Mucosa of gallbladder (tissue), 1 donor: ENCODE measurements at places on chromosomes 12 and 14.

DNA sequence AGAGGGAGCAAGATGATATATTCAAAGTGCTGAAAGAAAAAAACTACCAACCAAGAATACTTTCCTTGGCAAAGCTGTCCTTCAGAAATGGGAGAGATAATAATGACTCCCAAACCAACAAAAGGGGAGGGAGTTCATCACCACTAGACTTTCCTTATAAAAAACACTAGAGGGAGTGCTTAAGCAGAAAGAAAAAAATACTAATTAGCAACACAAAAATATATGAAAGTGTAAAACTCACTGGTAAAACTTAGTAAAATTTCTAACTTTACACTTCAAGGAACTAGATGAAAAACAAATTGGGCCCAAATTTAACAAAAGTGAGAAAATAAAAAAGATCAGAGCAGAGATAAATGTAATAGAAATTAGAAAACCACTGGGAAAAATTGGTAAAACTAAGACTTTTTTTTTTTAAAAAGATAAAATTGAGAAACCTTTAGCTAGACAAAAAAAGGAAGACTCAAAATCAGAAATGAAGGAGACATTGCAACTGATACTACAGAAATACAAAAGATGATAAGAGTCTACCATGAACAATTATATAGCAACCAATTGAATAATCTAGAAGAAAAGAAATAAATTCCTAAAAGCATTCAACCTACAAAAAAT lies 60.4 kb upstream of the FAR2 start:
- DNase-seq: no peak

DNA sequence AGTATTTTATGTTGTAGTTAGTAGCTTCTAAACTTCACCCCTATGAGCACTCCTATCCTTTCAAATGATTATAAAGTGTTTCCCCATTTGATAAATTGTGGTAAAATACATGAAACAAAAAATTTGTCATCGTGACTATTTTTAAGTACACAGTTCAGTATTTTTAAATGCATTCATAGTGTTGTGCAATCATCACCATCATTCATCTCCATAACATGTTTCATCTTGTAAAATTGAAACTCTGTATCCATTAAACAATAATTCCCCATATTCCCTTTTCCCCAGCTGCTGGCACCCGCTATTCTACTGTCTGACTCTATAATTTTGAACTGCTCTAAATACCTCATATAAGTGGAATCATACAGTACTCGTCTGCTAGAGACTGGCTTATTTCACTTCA lies 52.5 kb downstream of the ATP23 start:
- no peak for DNase-seq

- no peak for DNase-seq
Observed at GRCh38 chr12:71726548-71726947, 28.1 kb upstream of the RAB21 start.

GRCh38 chr14:64502887-64503433 lies 678 bp downstream of the ZBTB25 start:
- DNase-seq: peak; percentile 23

- DNase-seq: no peak
Observed at GRCh38 chr12:121274036-121274763, 22.3 kb downstream of the CAMKK2 start.

DNA sequence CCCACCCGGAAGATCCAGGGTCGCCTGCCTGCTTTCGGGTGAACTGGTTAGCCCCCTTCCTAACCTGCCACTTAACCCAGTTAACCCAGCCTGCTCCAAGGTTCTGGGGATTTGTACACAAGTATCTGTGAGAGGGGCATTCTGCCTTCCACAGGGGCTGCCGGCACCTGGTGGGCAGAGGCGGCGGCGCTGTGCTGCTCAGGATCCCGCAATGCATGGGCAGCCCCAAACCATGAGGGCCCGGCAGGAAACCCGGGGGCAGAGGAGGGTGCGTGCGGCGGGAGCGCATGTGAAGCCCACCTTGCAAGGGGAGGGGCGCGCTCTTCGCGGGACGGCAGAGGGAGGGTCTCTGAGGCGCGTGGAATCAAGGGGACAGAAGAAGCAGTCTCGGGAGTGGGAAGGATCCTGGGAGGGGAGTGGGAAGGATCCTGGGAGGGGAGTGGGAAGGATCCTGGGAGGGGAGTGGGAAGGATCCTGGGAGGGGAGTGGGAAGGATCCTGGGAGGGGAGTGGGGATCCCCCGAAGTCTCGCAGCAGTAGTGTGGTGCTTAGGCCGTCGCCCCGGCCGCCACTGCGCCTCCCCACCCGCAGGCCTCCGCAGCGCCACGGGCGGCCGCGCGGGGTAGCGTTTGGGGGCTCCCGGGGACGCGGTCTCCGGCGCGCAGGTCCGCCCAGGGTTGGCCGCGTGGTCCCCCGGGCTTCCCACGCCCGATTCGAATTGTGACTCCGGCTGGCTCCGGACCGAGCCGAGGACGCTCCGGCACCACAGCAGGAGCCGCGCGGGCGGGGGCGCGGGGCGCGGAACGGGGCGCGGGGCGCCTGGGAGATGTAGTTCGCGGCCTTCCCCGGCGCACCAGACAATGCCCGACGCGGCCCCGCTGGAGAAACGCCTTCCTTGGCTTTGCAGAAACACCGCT lies 4.9 kb upstream of the MTA1 start:
- DNase-seq: peak; percentile 54

GRCh38 chr12:93589081-93589480 lies 16.6 kb downstream of the SOCS2 start:
- no peak for DNase-seq
